ENCODE measurements at places on chromosomes 7 and 10. TPM values are rescaled to one million over a fixed set of nuclear protein-coding genes. Genes with fewer than 3 reads are reported as not detected.
A peak's percentile ranks its signal among the peaks of the same experiment; 100 is the strongest.

Gene AGR3
- not detected for polyA plus RNA-seq

Gene HMX3
- polyA plus RNA-seq: not detected

GRCh38 chr10:11746883-11747539, 4.8 kb downstream of the ECHDC3 start:
- peak; percentile 65 for DNase-seq

DNA sequence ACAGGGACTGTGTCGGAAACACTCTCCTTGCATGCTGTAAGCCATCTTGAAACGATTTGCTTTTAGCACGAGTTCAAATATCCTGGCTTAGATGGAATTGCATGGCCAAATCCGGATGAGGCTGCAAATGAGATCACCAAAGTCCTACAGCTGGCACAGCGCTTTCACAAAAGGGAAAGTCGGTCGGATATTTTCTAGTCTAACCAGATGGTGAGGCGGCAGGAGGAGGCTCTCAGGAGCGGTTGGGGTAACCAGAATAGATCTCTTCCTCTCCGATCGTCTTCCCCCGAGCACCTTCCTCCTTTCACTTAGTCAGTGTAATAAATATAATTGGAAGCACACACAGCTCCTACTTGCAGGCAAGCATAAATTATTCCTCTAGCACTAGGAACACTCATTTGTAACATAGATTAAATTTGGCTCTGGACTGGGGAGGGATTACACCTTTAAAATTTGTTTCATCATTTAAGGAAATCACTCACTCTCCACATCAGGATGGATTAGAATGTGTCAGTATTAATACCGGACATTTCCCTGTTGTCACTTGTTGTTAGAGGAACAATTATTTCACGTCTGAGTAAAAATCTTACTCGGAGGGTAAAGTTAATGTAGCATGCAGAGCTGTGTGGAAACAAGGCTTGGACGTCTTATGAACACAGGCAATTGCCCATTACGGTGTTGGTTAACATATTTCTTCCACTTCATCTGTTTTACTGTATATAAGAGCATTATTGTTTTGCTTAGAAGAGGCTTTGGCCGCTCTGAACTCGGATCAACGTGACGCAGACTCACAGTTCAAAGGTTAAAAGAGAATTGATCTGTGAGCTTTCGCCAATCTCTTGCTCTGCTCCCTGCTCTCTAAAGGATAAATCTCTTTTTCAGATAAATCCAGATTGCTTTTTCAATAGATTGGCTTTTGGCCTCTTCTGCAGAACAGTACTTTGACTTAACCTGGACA, 857.9 kb downstream of the TYW1 start:
- DNase-seq: no peak

GRCh38 chr7:131370523-131370968, 42.9 kb downstream of the MKLN1 start:
- DNase-seq: no peak

DNA sequence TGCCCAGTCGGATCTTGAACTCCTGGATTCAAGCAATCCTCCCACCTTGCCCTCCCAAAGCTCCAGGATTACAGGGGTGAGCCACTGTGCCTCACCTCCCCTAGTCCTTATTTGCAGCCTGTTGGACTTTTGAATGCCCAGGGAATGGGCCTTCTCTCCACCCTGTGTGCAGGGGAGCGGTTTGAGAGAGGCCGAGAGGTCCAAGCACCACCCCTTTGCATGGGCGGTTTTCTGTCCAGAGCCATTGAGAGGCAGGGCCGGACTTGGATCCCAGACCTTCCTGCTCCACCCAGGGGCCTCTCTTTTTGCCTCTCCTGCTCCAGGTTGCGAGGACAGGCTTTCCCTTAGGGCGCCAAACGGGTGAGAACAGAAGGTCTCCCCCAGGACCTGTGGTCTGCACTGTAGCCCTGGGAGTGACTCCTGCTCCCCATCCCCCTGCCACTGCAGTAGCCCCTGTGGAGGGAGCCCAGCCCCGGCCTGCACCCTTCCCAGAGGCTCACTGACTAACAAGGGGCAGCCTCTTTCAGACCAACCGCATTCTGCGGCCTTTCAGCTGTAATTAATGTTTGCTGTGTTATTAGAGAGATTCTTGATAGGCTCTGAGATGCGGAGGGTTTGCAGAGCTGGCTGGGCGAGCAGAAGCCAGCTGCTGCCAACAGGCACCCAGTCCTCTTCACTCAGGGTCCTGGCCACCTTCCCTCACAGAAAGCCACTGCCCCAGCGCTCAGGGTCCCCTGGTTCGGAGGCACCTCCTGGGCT, 57.9 kb downstream of the ELFN1 start:
- no peak for DNase-seq

DNA sequence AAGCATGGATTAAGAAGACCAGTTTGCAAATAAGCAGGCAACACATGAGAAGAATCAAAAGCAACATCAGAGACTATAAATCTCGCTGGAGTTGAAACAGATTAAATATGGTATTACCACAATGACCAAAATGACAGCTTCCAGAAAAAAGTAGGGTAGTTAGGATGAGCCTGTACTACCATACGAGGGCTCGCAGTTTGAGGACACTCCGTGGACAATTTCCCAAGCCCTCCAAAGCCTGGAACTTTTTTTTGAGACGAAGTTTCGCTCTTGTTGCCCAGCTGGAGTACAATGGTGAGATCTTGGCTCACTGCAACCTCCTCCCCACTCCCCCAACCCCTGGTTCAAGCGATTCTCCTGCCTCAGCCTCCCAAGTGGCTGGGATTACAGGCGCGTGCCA, 1.0 kb downstream of the LRRC17 start:
- DNase-seq: no peak

- no peak for DNase-seq
Observed at GRCh38 chr10:49441488-49442476, 45.9 kb upstream of the DRGX start.

Gene CNPY4
- polyA plus RNA-seq: 6.2 TPM

- peak; percentile 29 for DNase-seq
Observed at GRCh38 chr10:77801474-77802161, 124.9 kb downstream of the DLG5 start.

DNA sequence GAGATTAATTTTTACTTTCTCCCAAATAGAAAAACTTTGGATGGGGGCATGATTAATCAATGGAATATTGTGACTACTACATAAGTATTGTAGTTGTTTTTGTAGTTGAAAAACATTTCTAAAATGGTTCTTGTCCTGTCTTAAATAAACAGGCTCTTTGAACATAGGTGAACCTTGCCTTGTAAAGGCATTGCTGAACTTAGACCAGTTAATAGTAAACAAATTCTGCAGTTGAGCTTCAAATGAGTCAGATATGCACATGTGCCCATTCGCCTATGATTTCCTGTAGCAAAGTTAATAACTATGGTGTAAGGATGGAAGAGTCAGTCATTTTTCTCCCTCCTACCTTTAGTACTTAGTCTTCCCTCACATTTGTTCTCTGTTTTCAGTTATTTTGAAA, 22.6 kb downstream of the CUTC start:
- DNase-seq: no peak

DNA sequence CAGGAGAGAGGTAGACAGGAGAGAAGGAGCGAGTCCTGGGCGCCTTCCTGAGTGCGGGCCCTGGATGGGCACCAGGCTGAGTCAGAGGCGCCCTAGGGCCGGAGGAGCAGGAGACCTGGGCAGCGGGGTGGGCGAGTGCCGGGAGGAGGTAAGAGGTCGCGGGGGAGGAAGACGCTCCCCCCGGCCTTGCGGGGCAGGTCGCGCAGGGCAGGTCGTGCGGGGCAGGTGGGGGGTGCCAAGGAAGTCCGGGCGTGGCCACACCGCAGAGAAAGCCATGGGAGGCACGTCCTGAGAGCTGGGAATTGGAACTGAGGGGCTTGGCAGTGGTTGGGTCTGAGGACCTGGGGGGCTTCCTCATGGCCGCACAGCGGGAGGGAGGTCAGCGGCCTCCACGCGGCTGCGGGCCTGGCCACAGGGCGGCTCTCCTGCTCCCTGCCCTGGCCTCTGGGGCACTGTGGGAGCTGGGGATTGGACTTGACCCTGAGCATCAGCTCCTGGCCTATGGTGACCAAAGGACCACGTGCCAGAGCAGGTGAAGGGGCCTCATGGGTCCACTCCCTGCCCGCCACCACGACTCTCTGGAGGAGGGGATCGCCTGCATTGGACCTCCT, 935 bp downstream of the MMP21 start:
- DNase-seq: no peak

- DNase-seq: no peak
Observed at GRCh38 chr7:129225931-129226572, 1.2 kb downstream of the AHCYL2 start.

Gene PAPOLB
- polyA plus RNA-seq: not detected

DNA sequence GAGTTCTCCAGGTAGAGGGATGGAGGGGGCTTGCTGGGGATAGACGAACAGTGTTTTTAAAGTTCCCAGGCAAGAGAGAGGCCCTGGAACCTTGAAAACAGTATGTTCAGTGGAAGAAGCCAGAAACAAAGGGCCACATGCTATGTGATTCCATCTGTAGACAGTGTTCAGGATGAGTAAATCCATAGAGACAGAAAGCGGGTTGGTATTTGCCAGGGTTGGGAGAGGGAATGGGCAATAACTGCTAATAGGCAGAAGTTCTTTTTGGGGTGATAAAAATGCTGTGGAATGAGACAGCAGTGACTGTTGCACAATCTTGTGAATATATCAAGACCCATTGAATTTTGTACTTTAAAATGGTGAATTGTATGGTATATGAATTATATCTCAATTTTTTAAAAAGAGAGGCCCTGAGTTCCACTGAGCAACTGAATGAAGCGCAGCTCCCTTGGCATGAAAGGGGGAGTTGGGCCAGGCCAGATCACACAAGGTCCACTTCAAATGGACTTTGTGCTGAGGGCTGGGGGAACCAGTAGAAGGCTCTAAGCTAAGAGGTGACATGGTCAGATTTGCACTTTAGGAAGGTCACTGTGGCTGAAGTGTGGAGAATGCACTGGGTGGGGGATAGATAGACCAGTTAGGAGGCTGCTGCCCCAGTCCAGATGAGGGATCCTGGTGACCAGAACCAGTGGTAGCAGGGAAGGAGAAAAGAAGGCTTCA, 34.0 kb downstream of the LEP start:
- no peak for DNase-seq

Gene BAIAP2L1
- 0.17 TPM for polyA plus RNA-seq

Gene PSD
- polyA plus RNA-seq: 0.11 TPM

Gene NSUN5
- polyA plus RNA-seq: 31.3 TPM

Gene RBP3
- not detected for polyA plus RNA-seq

DNA sequence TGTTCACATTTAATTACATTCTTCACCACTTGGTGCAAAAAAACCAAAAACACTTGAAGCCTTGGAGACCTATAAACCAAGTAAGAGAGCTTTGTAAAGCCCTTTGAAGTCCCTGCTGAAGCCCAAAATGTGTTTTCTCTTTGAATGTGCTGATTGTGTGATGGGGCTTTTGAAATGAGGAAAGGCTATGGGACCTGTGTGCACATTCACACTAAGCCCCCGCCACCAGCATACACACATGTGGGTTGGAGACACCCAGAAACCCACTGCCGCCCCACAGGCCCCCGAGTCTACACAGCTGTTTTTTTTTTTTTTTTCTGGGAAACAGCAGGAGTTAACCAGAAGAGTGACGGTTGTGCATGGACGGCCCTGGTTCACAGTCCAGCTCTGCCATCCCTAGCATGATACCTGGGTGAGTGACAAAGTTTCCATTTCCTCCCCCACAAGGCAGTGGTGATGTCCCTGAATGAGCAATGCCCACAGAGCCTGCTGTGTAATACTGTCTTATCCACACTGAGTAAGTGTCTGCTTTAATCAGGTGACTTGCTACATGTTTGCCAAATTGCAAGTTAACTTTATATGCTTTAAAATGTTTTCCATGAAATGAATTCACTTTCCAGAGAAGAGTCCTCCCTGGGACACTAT, 154.6 kb upstream of the GDF10 start:
- no peak for DNase-seq

- DNase-seq: no peak
Observed at GRCh38 chr7:122885583-122886356, 490 bp downstream of the CADPS2 start.

DNA sequence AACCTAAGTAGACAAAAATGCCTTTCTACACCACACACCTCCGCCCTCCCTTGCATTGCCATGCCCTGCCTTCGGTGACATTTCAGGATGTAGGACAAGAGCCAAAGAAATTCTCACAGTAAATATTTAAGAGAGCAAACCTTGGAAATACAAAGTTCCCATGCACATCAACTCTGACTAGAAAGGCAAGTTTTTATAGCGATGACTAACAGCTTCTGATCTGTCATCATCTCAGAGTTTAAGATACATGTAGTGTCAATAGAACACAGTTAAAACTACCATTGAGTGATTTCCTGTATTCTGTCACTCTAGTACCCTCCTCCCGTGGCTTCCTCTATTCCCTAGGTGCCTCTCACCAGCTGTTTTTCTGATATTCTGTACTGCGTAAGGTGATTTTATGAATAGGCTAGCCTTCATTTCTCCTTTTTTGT, 20.7 kb downstream of the SLC16A9 start:
- no peak for DNase-seq

Gene TCAF2
- polyA plus RNA-seq: 0.97 TPM

Gene GIMAP4
- 269 TPM for polyA plus RNA-seq

- DNase-seq: no peak
Observed at GRCh38 chr10:85607043-85607695, 759.4 kb downstream of the GRID1 start.

Gene SKAP2
- polyA plus RNA-seq: 204 TPM

GRCh38 chr10:2777666-2778355, 289.5 kb upstream of the PFKP start:
- DNase-seq: no peak

Gene GUSB
- 113 TPM for polyA plus RNA-seq

GRCh38 chr10:7260412-7260900, 150.4 kb downstream of the SFMBT2 start:
- DNase-seq: peak; percentile 76

DNA sequence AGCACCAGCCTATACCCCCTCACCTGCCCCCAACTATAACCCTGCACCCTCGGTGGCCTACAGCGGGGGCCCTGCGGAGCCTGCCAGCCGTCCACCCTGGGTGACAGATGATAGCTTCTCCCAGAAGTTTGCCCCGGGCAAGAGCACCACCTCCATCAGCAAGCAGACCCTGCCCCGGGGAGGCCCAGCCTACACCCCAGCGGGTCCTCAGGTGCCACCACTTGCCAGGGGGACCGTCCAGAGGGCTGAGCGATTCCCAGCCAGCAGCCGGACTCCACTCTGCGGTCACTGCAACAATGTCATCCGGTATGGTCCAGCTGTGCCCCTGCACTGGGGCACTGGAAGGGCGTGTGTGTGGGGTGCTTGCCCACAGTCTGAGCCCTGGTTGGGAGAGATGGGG, 40.0 kb upstream of the BMPR1A start:
- DNase-seq: no peak

- DNase-seq: peak; percentile 7
Observed at GRCh38 chr10:92965314-92965713, 95.3 kb upstream of the CYP26C1 start.

Gene PILRA
- 491 TPM for polyA plus RNA-seq

Gene ANKRD2
- polyA plus RNA-seq: not detected
